ENCODE measurements at places on chromosomes 7 and 10.

DNA sequence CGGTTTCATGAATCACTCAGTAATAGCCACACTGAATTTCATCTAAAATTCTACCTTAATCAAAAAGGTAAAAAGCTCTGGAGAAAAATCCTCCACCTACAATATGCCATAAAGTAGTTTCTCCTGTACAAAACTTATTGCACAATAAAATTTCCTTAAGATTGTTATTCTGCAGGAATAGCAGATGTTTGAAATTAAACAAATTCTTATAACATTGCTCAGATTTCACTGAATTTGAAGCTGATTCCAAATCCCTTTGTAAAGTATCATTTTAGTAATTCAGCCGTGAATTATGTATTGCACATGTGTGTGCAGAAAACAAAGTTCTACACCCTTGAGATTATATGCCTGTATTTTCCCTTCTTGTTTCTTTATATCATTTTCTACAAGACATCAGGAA is 123.8 kb downstream of the AMPH start:
- DNase-seq, result no peak

DNA sequence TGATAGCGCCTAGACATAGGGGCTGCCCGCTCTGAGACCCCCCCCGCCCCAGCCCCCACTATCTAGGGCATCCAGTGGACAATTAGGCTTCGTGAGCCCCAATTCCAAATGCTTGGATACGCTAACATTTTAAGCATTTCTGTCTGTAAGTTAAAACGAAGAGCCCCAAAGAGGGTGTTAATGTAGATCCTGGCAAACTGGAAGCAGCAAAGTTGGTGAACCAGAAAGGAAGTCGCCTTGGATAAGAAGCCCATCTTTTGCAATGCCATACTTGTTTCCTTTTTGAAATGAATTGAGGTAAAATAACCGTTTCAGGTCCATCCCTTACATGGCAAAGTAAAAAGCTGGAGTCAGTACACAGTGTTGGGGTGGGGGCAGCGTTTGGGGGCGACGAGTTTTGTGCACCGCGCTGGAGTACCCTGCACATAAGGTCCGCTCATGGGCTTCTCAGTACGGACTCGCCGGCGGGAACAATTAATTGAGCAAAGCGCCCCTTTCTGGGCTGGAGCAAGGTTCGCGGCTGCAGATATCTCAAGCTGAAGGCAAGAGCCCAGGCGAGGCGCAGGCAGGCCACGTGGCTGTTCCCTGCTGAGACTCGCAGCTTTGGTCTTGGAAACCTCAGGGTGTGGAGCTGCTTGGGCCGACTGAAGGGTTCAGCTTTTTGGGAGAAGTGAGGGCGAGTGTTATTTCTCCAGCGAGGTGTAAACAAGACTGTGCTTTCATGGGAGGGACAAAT is 1.4 kb upstream of the TWIST1 start:
- DNase-seq, result no peak

- DNase-seq, result no peak
Observed at GRCh38 chr7:36880108-36880507, 155.8 kb upstream of the AOAH start.

- no peak for DNase-seq
Observed at GRCh38 chr7:37089972-37090371, 358.7 kb downstream of the ELMO1 start.

DNA sequence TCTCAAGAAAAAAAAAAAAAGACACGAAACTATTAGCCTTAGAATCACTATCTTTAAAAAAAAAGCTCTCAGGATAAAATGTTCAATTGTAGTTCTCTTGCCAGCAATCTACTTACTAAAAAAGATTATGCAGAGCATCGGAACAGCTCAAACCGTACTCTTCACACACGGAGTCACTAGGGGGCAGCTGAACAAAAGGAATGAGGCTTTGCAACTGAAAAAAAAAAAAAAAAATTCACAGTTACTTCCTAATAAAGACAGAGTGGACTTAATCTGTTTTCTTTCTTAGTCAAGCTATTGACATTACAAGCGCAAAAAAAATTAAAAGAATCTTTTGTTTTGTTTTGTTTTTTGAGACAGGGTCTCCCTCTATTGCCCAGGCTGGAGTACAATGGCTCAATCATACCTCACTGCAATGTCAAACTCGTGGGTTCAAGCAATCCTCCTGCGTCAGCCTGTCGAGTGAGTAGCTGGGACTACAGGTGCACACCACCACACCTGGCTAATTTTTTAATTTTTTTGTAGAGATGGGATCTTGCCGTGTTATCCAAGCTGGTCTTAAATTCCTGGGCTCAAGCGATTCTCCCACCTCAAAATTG is 11.5 kb downstream of the PMS2 start:
- DNase-seq, result peak; percentile 43

- DNase-seq, result no peak
Observed at GRCh38 chr7:54839575-54840213, 80.7 kb upstream of the SEC61G start.

DNA sequence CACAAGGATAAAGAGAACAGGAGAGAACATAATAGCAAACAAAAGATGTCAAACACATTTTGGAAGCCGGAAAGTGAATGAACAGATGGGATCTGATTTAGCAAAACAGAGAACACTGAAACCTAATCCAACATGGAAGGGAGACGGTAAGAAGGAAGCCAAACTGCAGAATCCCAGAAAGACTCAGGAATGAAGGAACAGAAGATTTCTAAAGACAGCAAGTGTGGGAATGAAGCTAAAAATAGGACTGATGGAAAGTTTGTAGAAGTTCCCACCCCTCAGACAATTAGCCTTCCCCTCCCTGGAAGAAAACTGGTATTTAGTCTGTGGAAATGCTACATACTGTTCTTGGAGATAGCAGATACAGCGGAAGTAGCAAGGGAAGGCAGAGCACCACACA is 40.8 kb downstream of the SLC16A12 start:
- DNase-seq, result no peak

GRCh38 chr7:50981743-50982142 is 199.0 kb upstream of the GRB10 start:
- DNase-seq, result no peak

- DNase-seq, result no peak
Observed at GRCh38 chr10:47176206-47176902, 123.6 kb upstream of the GDF10 start.

- DNase-seq, result no peak
Observed at GRCh38 chr7:29202651-29203069, 8.1 kb downstream of the CHN2 start.

GRCh38 chr7:22571766-22572165 is 71.8 kb upstream of the STEAP1B start:
- DNase-seq, result no peak
